ENCODE measurements at places on chromosomes 5 and 9.

- DNase-seq, result peak; percentile 72
Observed at GRCh38 chr5:68187268-68188055, 28.1 kb upstream of the PIK3R1 start.

- DNase-seq, result no peak
Observed at GRCh38 chr9:31759703-31760102, 624.7 kb upstream of the ACO1 start.

DNA sequence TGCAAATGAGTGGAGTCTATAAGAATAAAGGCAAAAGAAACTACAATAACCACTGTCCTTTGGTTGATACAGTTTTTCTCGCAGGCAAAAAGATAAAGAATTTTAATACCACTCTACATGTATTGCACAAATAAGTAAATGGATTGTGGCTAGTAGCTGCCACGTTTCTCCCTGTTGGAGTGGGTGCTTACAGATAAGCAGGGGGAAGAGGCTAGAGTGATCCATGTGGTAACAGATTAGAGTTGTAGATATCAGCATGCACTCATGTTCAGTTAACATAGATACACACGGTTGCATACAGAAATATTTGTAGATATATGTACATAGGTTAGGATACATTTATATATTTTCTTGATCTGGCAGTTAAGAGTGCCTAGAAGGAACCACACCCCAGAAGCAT is 179.5 kb downstream of the ARHGEF28 start:
- DNase-seq, result no peak

GRCh38 chr9:38081356-38082108 is 12.5 kb upstream of the SHB start:
- no peak for DNase-seq

DNA sequence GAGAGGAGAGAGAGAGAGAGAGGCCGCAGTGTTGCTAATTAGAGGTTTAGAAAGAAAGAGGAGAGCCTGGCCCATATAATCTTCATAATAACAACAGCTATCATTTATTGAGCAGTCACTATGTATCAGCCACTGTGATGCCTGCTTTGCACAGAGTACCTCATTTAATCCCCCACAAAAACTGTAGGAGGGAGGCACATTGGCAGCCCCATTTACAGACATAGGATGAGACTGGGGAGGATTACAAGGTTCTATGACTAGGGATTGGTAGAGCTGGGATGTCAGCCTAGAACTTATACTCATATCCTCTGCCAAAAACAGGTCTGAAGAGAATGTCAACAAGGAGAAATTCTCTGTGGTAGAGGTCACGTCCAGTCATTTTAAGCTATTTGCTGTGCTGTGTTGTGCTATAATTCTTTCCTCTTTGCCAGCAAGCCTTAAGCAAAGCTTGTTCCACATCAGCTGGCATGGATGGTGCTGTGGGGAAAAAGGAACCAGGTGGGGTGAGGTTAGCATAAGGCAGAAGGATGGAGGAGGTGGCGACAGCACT is 6.7 kb upstream of the GCNT4 start:
- no peak for DNase-seq

GRCh38 chr9:136058084-136058483 is 37.0 kb downstream of the NACC2 start:
- no peak for DNase-seq

GRCh38 chr9:19294219-19294618 is 63.7 kb downstream of the DENND4C start:
- no peak for DNase-seq

DNA sequence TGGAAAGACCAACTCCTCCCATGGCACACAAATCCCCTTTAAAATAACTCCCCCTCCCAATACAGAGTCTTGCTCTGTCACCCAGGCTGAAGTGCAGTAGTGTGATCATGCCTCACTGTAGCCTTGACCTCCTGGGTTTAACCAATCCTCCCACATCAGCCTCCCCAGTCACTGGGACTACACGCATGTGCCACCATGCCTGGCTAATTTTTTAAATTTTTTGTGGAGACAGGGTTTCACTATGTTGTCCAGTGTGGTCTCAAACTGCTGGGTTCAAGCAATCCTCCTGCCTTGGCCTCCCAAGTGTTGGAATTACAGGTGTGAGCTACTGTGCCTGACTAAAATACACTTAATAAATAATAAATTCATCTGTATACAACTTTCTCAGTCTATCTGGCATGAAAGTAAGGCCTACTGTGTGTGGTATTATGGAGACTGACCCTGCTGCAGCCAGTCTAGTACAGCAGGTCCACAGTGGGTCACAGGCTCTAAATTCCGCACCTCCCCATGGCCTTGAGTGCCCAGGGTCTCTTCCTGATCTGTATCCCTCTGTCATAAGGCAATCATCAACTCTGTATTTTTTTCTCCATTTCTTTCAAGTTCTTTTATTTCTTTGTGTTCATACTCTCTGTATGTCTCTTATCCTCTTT is 169.4 kb downstream of the MAPKAP1 start:
- DNase-seq, result no peak

DNA sequence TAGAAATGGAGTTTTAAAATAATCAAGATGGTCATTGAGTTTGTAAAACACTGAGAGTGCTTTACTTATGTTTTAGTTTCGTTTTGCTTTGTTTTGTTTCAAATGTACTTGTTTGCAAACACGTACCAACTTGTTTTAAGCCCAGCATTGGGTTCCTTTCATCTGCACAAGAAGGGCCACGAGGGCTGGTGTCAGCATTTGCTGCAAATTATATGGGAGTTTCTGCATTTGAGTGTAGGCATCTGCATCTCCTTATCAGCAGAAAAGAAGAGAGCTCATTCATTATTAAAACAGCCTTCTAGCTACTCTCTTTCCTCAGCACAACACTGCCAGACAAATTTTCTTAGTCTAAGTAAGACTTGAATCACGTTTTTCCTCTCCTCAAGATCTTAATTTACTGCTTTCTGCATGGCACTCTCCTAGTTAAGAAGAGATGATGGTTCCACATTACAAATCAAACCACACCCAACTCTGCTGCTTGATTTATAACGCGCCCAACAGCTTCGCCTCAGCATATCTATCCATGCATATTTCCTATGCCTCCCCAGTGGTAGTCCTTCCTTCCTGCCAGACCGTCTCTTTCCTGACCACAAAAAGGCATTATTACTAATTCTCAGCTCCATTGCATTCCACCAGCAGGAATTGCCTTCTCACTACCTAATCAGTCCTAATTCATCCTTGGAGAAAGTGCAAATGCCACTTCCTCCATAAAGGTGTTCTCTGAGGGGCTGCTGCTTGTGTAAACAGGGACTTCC is 95.2 kb upstream of the CAST start:
- DNase-seq, result no peak

- peak; percentile 84 for DNase-seq
Observed at GRCh38 chr9:37034305-37034937, 353 bp upstream of the PAX5 start.

DNA sequence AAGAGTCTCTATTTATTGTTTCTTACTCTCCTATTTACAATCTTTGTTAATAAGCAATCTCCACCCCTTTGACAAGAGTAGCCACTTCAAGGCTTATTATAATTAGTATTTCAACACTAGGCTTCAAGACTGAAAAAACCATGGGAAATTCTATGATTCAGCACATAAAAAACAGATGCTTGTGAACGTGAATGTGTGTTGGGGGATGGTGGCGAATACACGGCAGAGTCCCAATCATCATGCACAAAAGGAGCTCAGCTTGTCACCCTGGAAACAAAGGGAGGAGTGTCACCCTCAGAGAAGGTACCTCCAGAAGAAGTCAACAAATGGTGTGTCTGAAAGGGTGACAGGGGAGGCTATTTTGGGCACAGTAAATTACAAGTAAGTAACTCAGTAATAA is 157.2 kb upstream of the RETREG1 start:
- DNase-seq, result peak; percentile 41

DNA sequence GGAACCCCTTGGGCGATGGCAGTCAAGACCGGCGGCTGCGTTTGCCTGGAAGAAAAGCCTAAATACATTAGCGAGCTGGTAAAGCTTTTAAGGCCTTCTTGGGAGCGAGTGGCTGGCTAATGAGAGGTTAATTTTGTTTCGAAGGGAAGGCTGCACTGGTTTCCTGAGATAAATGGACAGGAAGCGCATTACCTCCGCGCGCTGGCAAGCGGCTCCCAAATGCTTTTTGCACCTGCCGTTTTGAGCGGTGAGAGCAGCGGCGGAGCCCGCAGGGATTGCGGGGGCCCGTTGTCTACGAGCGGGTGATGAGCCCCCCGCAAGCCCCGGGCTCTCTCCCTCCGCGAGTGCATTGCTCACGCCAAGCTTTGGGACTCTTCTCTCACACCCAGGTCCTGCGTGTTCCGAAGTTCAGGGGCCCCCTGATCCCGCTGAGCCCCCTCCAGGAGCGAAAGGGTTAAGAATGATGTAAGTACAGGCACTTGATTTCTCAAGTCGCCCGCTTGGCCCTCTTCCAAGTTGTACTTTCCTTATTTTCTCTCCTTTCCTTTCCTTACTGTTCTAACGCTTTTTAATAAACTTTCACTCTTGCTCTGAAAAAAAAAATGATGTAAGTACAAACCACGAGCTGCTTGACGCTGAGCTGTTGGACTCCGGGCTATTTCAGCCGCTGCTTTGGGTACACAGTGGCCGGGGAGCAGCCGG is 3.1 kb upstream of the RGMB start:
- DNase-seq, result peak; percentile 55

DNA sequence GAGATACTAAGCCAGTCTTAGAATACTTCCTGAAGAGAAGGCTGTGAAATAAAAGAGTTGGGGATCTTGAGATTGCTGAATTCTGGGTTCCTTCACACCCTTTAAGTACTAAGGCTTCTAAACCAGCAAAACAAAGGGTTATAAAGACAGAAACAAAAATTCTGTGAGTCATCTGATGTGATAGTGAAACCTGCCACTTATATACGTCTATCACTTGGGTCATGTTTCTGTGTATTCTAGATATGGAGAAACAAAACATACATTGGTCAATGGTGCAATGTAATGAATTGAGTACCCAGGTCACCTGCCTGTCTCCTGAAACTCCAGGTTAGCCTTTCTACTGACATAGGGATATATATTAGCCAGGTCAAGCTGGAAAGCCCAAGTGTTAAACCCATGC is 319.3 kb upstream of the GRAMD2B start:
- DNase-seq, result no peak

DNA sequence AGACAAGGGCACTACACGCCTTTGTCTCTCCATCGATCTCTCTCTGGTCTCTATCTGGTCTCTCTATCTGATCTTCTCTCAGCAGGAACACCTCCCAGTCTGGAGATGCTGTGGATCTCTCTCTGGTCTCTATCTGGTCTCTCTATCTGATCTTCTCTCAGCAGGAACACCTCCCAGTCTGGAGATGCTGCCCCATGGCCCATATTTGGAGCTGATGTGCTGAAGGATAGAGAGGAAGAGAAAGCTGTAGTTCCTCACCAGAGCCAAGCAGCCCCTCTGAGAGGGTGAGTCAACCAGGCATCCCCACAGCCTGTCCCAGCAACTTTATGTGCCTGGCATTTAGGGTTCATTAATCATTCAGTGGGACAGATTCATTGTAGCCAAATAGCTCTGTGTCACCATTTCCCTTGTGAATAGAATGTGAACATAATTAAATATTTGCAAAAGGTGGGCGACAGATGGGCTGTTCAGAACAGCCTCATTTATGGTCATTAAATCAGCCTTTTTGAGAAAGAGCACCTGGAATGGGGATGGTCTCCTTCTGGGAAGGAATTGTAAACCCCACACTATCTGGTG is 189.3 kb upstream of the MAST4 start:
- DNase-seq, result no peak

- no peak for DNase-seq
Observed at GRCh38 chr9:110099236-110100095, 108.5 kb downstream of the C9orf152 start.

DNA sequence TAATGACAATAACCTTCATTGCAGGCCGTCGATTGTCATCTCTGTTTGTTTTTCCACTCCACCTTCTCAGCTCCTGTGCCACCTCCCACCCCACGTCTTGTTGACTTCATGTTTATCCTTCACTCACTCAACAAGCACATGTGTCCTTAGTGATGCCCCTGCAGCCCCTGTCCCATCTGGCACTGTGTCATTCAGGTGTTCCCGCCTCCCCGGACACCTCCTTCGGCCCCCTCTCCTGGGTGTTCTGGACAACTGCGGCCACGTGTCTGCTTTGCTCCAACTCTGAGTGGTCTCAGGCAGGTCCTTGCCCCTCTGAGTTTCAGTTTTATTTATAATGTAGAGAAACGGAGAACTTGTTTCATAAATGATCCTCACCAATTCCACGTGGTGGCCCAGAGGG is 91.0 kb upstream of the COL5A1 start:
- DNase-seq, result peak; percentile 26

DNA sequence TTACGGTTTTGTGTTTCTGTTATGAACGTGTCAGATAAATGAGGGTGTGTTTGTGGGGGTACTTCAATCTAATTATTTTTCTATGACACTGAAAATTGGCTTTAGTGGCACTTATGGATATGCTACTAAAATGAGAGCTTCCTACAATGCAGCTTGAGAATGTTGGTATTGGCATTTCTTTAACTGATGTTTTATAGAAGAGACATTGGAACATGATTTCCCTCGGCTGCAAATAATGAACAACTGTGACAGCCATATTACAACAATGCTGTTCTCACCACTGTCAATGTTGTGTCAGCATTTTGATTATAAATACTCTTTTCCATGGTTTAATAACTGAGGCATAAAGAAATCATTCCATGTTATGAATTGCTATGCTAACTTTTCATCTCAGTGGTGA is 279.4 kb downstream of the KDM4C start:
- DNase-seq, result no peak

GRCh38 chr9:9605681-9606080 is 1007.1 kb downstream of the PTPRD start:
- no peak for DNase-seq

- no peak for DNase-seq
Observed at GRCh38 chr5:180815293-180815917, 12.8 kb upstream of the MGAT1 start.

DNA sequence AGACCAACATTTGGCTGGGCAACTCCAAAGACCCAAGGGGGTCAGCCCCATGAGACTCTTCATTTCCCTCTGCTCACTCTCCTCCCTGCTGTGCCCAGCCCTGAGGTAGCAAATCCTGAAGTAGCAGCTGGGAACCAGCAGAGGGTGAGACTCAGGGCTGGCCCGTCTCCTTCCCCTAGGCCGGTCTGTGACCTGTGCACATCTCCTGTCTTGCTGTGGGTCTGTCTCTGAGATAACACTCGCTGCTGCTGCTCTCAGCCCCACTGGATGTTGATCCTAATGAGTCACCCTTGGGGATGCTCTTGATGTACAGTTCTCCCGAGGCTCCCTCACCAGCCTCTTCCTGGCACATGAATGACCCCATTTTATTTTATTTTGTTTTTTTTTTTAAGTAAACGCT is 7.3 kb upstream of the OR2V1 start:
- no peak for DNase-seq

GRCh38 chr5:66661149-66661548 is 65.0 kb downstream of the MAST4 start:
- no peak for DNase-seq

DNA sequence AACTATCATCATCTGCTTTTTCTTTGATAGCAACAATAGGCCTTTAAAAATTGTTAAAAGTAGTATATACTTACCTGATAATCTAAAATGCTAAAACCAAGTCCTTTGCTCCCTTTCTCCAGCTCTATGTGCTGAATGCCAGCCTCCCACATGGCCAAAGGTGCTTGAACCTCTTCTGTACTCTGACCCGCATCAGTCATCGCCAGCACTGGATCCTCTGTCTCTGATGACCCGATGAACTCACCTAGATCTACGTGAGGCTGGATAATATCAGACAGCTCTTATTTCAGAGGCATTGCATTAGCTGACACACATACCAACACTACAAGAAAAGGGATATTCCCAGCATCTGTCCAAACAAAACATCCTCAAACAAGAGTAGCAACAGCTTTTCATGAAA is 89.5 kb downstream of the MPDZ start:
- no peak for DNase-seq

Data from neural progenitor cell (in vitro differentiated cells).